ENCODE measurements at places on chromosomes 4 and X.

GRCh38 chrX:130869239-130869638 lies 33.8 kb downstream of the ENOX2 start:
- DNase-seq: no peak

DNA sequence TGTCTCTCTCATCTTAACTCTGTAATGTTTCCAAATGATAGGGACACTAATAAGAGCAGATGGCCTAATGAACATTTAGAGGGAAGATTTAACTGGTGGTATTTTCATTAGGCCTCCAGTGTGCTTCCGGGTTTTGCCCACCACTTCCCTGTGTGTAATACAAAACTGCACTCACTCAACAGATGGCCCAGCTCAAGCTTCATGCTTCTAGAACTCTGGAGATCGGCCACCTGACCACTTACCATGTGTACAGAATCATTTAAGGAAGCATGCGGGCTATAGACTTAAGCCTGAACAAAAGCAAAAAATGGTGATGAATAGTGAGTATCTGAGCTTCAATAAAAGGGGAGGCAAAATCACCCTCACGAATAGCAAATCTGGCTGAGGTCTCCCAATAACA lies 89.3 kb downstream of the SH2D1A start:
- DNase-seq: no peak

DNA sequence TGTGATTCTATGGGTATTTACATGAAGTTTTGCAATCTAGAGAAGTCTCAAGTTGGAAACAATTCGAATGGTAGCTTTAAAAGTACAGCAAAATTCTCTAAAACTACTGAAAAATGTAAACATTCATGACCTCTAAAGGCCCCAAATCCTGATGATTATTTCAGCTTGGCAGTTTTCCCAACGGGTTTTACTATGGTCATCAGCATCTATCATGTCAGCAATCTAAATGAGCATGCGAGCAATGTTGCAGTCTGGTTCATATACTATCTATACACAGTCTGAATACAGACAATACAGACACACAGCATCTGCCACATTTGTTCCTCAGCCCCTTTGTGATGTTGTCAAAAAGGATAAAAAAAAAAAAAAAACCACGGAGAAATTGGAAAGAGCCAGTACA lies 790.3 kb upstream of the HTR2C start:
- DNase-seq: no peak

- DNase-seq: no peak
Measured at GRCh38 chrX:97895751-97896150, 1012.0 kb downstream of the RPA4 start.

- DNase-seq: no peak
Measured at GRCh38 chr4:123256901-123257300, 139.7 kb upstream of the SPRY1 start.

GRCh38 chr4:110294165-110294564 lies 95.8 kb upstream of the ELOVL6 start:
- no peak for DNase-seq

- no peak for DNase-seq
Measured at GRCh38 chr4:84647312-84647884, 64.5 kb downstream of the CDS1 start.

GRCh38 chr4:93416344-93417128 lies 412.0 kb upstream of the ATOH1 start:
- DNase-seq: no peak

GRCh38 chrX:2469196-2469685 lies 31.5 kb downstream of the DHRSX start:
- DNase-seq: no peak

GRCh38 chrX:141760761-141761160 lies 62.2 kb upstream of the SPANXD start:
- no peak for DNase-seq

DNA sequence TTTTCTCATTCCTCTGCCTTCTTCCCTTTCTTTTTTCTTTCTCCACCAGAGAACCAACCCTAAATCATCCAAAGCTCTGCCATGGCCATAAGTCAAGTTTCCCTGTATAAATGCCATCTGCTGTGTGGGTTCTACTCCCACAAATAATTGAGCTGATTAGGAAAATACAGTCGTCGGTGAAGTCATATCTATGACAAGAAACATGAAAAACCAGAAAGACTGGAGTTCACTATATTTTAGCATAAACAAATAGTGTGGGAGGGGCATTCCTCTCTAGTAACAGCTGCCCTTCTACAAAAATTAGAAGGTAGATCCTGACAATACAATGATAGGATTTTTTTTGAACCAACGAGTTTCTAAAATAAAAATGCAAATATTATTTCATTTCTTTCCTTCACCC lies 48.8 kb downstream of the SPOCK3 start:
- no peak for DNase-seq

DNA sequence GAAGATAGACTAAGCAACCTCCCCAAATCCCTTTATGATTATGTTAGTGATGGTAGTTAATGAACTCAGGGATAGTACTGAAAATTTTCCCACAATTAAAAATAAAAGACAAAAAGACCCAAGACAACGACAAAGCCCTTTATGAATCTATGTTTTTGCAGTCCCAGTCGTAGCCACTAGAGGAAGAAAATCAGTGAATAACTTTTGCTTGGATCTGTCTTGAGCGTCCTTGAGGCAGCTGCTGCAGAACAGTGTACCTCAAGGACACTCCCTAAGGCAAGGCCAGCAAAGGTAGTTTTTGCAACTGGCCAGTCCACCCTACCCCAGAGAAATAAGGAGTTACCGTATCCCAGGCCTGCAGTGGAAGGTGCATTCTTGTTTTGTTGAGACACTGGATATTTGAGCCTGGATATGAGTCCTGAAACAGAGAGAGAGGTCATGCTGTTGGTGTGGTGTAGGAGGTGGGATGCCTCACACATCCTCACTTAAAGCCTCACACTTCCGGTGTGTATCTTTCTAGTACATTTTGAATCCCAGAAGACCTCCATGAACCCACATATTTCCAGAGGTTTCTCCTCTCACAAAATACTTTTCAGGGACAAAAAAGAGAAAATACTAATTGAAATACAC lies 8.7 kb upstream of the TIMM8A start:
- DNase-seq: no peak

- DNase-seq: no peak
Measured at GRCh38 chrX:150651906-150652305, 41.3 kb upstream of the MTMR1 start.

DNA sequence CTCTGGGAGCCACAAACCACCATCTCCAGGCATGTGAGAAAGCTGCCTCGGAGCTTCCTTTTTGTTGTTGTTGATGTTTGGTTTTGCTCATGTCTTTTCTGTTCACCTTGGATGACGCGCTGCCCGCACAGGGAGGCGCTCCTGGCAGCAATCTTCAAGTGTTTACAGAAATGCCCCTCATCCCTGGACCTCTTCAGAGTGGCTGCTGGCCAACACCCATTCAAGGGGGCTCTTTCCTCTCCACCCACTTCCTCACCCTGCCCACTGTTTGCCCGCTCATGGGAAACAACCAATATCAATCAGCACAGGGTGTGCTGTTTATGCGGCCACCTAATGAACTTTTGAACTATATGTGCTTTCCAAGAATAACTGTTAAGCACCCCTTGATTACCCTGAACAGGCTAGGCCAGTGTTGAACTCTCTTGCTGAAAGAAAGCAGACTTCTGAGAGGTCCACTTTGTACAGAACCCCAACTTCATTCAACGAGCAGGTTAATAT lies 355.1 kb upstream of the CLNK start:
- no peak for DNase-seq

- DNase-seq: peak; percentile 73
Measured at GRCh38 chrX:12949927-12950656, 24.8 kb upstream of the TMSB4X start.

DNA sequence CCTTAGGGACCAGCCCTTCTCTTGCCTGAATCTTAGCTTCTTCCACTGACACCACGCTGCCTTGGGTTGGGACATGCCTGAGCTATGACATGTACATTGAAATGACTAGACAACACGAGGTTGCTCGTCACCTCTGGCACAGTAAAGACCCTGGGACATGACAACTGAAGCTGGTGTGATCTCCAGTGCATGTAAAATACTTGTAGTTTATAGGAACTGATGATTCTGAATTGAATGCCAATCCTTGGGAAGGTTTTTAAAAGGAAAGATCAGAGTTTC lies 100.7 kb upstream of the PGRMC2 start:
- DNase-seq: no peak

DNA sequence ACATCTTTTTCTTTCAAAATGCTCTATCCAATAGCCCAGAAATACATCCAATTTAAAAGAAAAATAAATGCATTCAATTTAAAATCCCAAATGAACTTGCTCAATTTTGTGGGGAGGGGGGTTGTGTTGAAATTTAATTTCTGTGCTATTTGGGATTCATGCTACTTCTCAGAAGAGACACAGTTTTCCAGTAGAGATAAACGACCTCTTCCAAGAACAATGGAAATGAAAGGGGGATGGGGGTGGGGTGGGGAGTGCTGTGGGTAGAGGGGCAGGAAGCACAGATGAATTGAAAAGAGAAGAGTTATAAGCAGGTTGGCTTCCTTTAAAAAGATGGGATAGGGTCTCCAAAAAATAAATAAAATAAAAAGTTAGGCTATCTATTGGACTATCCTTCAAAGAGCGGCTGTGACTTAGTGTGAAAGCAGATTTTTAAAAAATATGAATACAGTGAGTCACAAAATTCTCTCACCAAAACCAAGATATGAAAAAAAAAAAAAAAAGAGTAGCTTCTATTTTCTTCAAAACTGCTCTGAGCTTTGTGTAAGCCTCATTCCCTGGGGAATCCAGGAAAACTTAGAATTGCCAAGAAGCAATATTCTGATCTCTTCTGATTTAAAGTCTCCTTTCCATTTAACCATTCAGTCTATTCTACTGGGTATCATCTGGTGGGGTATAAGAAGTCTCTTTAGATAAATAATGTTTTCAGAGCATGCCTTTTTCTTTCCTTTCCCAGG lies 324.3 kb downstream of the PTTG2 start:
- no peak for DNase-seq

DNA sequence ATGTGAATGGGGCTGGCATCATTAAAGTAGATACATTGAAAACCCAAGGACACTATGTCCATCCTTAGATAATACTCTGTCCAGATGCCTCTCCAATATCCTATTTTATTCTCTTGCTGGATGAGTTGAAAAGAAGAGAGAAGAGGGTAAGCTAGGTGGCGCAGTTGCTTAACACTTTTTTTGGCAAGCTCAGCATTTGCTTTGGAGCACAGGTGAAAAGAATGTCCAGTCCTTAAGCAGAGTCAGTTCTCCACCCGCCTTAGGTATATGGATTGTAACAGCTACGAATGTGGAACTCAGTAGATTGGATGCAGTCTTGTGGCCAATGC lies 208.4 kb downstream of the NWD2 start:
- no peak for DNase-seq

GRCh38 chr4:165668694-165669093 lies 204.3 kb upstream of the TLL1 start:
- no peak for DNase-seq

DNA sequence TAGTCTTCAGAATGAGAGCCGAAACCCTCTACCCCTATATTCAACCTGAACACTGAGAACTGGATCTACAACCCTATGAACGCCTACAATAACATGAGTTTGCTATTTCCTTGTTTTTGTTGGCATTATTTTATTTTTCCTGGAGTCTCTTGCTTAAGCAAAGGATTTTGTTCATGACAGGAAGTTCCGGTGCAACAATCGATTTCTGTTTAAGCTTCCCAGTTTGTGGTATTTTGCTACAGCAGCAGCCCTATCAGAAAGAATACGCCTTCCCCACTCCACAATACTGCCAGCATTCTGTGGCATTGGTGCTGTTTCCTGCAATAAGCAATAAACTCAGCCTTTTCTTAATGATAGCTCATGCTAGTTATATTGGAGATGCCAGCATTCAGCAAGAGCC lies 60.9 kb downstream of the NPY5R start:
- no peak for DNase-seq

- DNase-seq: no peak
Measured at GRCh38 chr4:128076464-128076863, 15.4 kb downstream of the LARP1B start.

DNA sequence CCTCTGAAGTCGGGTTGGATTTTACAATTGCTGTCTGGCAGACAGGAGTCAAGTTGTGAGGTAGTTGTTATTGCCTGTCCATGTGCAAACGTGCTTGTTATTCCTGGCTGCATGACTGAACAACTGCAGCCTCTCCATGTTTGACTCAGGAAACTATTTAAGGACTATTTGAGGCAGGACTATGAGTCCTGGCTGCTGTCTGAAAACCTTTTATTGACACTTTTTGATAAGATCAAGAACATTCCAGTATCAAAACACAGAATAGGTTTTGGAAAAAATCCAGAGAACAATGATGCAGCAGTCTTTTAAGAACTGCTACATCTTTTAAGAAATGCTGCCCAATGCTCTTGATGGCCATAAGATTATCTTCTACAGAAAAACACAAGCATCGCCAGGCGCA lies 10.0 kb upstream of the SPRY1 start:
- DNase-seq: no peak

- no peak for DNase-seq
Measured at GRCh38 chr4:30754021-30754420, 33.9 kb downstream of the PCDH7 start.

DNA sequence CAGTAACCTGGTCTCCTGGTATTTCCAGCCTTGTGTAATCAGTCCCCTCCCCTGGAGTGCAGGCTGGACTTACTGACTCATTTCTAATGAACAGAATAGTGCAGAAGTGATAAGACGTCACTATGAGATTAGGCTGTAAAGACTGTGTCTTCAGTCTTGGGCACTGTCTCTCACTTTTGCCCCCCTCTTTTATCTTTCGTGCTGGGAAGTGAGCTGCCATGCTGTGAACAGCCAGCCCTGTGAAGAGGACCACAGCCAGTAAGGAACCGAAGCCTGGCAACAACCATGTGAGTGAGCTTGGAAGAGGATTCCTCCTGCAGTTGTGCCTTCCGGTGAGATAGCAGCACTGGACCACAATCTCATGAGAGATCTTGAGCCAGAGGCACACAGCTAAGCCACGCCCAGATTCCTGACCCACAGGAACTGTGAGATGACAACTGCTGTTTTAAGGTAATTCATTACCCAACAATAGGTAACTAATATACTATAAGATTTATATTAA lies 67.5 kb upstream of the GPR34 start:
- DNase-seq: no peak

DNA sequence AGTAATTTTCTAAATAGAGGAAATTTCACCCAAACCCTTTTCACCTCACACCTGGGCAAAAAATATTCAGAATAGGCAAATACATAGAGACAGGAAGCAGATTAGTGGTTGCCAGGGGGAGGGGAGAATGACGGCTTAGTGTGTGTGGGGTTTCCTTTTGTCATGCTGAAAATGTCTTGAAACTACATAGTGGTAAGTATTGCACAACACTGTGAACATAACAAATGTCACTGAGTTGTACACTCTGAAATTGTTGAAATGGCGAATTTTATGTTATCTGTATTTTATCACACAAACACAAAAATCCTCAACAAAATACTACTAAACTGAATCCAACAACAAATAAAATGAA lies 60.7 kb upstream of the PLAC1 start:
- DNase-seq: no peak
